ENCODE measurements at places on chromosomes 2 and 18.
A peak's percentile ranks its signal among the peaks of the same experiment; 100 is the strongest.

DNA sequence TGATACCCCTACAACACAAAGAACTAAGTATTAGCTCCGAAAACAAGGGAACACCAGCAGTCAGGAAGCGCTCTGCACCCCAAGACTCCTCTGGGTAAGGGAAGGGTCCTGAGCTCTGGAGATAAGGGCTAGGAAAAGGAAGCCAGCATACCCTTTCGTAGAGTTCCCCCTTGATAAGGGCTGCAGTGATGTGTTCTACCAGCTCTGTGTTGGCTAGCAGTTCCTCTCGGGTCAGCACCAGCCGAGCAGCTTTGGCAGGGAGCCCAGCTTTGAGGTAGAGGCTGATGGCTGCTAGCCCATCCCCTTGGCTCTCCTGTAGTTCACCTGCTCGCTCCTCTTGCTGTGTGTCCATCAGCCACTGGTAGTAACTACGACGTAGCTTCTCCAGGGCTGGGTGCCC, 18.9 kb downstream of the KRTCAP3 start:
- no peak for DNase-seq

GRCh38 chr2:200380833-200381542, 74.5 kb downstream of the SPATS2L start:
- DNase-seq = peak; percentile 16

DNA sequence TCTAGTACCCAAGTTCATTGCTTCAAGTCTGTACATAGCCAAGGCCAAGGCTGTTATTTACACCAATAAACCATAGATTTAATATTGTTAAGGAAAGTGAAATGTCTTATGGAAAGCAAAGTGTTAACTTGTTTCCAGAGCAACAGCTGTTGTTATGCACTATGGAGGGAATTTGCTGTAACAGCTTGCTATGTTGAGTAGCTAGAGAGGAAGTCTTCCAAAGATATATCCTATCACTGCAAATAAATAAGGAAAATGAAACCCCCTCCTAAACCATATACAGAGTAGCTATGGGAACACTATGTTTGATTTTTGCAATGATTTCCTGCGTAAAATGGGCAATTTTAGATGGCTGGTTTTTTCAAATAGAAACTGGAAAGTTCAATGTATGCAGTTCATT, 21.1 kb downstream of the TMEM182 start:
- DNase-seq = no peak

- DNase-seq = peak; percentile 86
Measured at GRCh38 chr2:218186355-218186766, 19.6 kb upstream of the CXCR1 start.

DNA sequence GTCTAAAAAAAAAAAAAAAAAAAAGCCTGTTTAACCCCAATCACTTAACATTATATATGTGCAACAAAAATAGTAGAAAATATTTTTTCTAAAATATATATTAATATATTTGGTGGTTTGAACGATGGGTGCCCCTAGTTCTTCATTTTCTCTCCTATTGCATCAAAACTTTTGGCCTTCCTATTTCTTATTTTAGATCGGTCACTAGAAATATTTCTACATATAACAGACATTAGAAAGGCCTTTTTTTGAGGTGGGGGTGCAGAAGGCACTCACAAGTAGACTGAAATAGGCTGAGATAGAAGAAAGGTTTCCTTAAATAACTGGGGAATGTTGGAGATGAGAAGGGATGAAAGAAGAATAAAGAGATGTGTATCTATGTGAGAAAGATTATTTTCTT, 49.3 kb upstream of the AP1S3 start:
- DNase-seq = no peak

- DNase-seq = no peak
Measured at GRCh38 chr18:8261651-8262091, 347.6 kb upstream of the RAB12 start.

- DNase-seq = peak; percentile 49
Measured at GRCh38 chr2:102703748-102704147, 58.1 kb upstream of the TMEM182 start.

GRCh38 chr2:237731663-237732062, 66.9 kb upstream of the RBM44 start:
- DNase-seq = peak; percentile 42

- no peak for DNase-seq
Measured at GRCh38 chr2:197059477-197059876, 133.0 kb upstream of the PGAP1 start.

Data from NB4 (cell line).